Cerebellar nuclear complex (tissue), 1 donor: ENCODE measurements at places on chromosomes 13 and 19.

DNA sequence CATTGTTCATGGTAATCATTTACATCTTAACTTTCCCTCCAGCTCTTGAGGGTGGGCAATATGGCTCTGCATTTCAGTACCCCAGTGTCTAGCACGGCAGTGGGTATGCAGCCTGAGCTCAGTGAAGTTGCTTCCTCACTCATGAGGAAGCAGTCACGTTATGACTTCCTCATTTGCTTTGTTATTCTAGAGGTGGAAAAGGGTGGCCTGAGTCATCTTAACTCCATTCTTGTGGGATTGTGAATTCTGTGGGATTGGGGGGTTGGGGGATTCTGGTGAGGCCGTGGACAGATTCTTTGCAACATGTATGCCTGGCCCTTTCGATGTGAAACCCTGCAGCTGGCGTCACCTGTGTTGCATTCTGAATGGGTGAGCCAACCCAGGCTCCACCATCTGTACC, 406.7 kb upstream of the ZNF507 start:
- no peak for DNase-seq

GRCh38 chr13:21466527-21466926, 7.4 kb upstream of the ZDHHC20 start:
- no peak for DNase-seq

DNA sequence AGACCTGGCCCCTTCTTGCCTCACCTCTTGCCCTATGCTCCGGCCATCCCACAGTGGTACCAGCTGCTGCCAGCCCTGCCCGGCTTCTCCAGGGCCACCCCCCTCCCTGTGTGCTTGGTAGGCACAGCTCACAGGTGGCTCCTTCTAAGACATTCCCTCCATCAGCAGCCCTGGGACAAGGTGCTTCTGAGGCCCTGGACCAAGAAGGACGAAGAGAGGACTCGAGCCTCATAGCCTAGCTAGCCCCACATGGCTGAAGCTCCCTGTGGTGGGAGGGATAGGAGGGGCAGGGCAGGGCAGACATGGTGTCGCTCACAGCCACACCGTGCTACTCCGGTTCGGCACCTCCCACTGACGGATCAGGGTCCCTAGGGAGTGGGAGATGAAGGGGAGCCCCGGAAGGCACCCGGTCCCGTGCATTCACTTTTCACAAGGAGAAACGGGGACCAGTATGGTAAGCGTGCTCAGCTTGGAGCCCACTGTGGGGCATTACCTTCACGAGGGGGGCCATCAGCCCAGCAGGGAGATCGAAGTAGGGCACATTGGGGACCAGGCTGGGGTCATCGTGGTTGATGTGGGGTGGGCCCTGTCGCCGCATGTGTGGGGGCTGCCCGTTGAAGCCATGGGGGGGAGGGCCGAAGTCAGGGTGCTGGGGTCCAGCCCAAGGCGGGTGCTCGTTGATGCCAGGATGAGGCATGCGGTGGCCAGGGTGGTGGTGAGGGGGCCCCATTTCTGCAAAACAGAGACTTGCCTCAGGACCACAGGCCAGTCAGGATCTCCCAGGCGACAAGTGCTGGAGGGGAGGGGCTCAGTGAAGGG, 19.5 kb downstream of the CHERP start:
- DNase-seq = no peak

DNA sequence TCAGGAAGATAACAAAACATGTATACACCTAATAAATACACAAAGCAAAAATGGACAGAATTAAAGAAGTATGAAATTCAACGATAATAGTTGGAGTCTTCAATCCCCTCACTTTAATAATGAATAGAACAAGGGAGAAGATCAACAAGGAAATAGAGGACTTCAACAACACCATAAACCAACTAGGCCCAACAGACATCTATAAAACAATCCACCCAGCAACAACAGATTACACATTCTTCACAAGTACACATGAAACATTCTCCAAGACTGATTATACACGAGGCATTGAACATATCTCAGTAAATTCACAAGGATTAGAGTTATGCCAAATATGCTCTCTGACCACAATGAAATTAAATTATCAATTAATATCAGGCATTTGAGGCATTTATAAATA, 185.5 kb upstream of the NBEA start:
- no peak for DNase-seq

- DNase-seq = no peak
Measured at GRCh38 chr13:34037636-34038540, 219.9 kb downstream of the RFC3 start.

- no peak for DNase-seq
Measured at GRCh38 chr13:42322806-42323205, 50.9 kb downstream of the AKAP11 start.

DNA sequence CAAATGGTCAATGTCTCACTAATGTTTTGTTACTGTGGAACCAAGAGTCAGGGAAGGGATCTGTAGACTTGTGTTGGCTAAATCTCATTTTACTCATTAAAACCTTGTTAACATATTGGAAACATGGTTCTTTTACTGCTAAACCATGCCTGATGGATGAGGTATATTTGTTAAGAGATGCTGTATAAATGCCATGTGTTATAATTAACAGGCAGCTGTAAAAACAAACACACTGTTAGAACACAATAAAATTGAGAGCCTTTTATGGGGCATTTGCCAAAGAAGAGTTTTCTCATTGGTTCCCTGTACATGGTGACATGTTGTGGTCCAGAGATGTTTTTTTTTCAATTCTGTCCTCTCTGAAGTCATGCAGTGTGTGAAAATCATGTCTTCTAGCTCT, 121.9 kb downstream of the ESD start:
- no peak for DNase-seq

DNA sequence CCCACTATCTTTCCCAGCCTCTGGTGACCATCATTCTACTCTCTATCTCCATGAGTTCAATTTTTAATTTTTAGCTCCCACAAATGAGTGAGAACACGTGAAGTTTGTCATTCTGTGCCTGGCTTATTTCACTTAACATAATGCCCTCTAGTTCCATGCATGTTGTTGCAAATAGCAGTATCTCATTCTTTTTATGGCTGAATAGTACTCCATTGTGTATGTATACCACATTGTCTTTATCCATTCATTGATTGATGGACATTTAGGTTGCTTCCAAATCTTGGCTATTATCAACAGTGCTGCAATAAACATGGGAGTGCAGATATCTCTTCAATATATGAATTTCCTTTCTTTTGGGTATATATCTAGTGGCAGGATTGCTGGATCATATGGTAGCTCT, 22.9 kb upstream of the ZFP82 start:
- DNase-seq = no peak

- no peak for DNase-seq
Measured at GRCh38 chr13:93577105-93577504, 350.5 kb downstream of the GPC6 start.

GRCh38 chr19:21314676-21315075, 14.5 kb downstream of the ZNF708 start:
- DNase-seq = no peak

DNA sequence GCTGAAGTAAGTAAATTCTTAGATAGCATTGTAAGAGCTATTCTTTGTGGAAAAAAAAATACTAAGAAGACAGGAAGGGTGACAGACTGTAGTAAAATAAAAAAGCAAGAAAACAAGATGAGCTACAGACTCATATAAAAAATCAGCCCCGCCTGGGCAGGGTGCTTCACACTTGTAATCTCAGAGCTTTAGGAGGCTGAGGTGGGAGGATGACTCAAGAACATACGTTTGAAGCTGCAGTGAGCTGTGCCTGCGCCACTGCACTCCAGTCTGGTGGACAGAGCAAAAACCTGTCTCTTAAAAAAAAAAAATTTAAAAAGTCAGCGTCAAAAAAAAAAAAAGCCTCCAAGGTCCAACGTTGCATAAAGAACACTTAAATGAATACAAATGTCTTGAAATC, 102.1 kb downstream of the VWA8 start:
- DNase-seq = no peak

DNA sequence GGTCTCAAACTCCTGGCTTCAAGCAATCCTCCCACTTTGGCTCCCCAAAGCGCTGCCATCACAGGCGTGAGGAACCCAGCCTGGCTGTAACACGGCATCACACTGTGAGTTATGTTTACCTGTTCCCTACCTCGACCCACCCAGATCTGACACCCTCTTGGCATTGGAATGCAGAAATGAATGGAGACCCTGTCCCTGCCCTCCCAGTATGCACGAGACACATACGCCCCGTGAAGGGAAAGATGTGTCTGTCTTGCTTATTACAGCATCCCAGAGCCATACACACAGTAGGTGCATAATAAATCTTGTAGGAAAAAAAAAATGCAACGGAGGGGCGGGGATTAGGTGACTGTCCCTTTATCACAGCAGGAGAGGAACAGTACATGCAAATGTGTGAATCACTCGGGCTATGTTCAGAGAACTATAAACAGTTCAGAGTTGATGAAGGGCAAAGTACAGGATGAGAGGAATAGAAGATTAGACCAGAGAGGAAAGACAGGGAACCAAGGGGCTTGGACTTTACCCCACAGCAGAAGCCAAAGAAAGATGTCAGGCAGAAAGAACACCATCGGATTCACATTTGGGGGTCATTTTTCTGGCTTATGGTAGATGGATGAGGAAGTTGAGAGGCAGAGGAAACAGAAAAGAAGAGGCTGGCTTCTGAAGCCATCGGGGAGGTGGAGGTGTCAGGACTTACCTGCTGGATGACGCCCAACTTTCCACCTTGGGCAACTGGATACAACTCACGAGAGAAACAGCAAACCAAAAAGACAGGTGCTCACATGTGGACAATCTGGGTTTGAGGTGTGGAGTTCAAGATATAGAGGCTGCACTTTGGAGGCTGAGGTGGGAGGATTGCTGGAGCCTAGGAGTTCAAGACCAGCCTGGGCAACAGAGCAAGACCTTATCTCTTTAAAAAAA, 94.3 kb downstream of the INSR start:
- DNase-seq = no peak

GRCh38 chr19:43691755-43692154, 21.8 kb upstream of the PLAUR start:
- DNase-seq = no peak
